Hematopoietic multipotent progenitor cell (in vitro differentiated cells): ENCODE measurements at places on chromosomes 11 and 22.
A peak's percentile ranks its signal among the peaks of the same experiment; 100 is the strongest.

GRCh38 chr22:22109693-22110466 lies 127.3 kb upstream of the TOP3B start:
- no peak for DNase-seq

DNA sequence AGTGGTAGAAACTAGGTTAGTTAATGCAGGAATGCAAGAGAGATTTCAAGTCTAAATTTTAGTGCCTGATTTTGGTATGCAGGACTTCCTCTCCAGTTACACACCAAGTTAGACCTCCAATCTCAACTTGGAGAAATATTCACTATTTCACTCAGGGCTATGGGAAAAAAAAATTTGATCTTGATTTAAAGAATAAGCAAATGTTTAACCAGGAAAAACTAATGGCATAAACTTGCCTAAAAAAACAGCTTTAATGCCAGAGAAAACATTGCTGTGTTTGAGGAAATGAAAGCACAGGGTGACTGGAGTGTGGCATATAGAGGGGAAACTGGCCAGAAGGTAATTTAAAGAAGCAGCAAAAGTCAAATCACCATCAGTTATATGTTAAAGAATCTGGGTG lies 575.4 kb upstream of the LRRC4C start:
- DNase-seq, result no peak

GRCh38 chr11:67416416-67417335 lies 1.2 kb downstream of the CARNS1 start:
- peak; percentile 58 for DNase-seq

GRCh38 chr11:113730887-113731726 lies 25.0 kb upstream of the TMPRSS5 start:
- no peak for DNase-seq

DNA sequence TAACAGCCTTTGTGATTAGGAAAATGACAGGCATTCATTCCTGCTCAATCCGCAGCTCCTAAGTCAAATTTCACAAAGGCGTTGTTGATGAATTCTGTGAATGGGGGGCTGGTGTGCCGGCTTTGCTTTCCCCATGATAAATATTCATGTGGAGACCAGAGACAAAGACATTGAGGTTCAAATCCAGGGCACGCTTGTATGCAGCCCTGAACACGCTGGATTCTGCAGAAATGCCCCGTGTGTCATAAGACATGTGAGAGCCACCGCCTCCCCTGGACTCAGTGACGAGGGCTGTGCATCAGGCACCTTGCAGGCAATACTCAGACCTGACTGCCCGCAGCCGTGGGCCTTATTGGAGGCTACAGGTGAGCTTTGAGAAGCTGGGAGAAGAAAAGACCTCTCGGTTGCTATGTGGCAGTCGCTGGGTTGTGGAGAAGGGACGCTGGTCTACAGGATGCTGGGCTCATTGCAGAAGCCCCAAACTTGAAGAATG lies 906.2 kb downstream of the BRD1 start:
- DNase-seq, result no peak

DNA sequence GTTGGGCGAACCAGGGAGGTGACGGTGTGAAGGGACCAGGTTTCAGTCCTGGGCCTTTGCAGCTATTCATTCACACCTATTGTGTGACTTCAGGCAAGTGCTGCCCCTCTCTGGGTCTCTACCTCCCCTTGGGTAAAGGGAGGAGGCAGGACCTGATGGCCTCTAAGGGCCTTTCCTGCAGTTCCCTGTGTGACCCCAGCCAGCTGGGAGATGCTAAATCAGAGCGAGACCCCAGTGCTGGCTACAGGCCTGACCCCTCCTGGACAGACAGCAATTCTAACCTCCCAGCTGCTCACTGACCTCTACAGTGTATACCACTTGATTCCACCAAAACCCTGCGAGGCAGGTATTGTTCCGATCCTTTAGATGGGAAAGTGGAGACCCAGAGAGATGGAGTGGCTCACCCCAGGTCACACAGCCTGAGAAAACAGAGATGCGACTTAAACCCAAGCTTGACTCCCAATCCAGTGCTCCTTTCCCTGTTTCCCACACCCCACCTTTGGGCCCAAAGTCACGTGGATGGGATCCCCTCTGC lies 6.2 kb downstream of the MAFF start:
- DNase-seq, result no peak

GRCh38 chr11:110098645-110099044 lies 5.5 kb downstream of the ZC3H12C start:
- peak; percentile 52 for DNase-seq

GRCh38 chr11:9060700-9061111 lies 30.7 kb downstream of the SCUBE2 start:
- no peak for DNase-seq

DNA sequence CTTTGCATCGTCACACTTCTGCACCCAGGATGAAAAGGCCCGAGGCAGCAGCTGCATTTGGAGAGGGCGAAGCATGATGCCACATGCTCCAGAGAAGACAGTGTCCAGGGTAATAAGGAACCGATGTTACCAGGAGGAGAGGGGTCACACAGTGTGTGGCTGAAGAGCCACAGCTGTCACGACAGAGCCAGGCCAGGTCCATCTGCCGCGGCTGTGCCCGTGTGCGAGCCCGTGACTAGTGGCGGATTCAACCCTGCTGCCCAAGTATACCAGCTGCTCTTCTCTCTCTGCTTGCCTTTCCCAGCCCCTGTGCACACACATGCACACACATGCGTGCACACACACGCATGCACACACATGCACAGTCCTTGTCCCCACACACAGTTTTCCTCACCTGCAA lies 1432.5 kb downstream of the BRD1 start:
- no peak for DNase-seq

GRCh38 chr11:78350091-78350645 lies 67.5 kb downstream of the GAB2 start:
- no peak for DNase-seq

DNA sequence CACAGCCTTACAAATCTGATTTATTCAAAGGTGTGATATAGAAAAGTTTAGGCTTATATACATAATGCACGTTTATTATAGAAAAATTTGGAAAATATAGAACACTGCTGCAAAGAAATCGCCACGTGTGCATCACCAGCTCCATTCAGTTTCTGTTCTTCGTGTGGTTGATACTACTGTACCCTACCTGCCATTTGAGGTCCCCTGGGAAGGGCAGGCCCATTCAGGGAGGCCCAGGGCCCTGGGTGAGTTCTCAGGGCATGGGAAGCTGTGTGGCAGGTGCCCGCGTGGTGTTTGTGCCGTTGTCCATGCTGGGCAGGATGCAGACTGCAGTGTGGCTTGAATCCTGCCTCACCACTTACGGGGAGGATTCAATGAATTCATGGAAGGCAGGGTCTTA lies 60.8 kb downstream of the TBC1D22A start:
- DNase-seq, result no peak

DNA sequence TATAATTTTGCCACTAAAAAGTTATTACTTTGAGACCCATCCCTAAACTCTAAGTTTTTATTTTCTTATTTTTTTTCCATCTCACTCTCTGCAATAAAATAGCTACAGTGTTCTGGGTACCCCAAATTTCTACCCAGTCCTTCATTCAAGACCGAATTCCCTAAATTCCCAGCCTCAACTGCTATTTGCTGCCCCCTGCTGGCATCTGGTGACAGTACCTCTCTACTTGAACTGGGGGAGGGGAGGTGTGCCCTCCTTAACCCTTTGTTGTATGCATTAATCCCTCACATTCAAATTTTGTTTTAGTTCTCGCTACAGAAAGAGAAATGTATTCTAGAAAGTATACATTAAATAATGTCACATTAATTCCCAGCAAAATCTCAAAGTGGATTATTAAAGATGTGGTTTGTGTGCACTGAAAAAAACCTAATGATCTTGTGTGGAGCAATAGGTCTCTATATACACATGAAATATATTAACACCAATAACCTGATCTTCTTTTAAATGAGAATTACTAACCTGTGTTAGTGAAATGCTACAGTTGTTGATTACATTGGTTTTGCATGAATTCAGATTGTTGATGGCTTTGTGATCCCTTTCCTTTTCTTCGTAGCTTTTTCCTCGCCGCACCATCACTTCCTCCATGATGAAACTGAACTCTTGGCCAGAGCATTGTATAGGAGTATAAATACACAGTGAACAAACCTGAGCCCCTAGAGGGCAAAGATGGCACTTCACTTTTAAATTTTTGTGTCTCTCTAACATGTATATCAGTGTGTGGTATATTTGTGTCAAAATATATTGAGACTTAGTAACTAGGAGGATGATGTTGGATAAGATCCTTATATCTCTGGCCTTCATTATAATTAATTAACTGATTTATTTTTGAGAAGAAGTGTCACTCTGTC lies 590.0 kb downstream of the METTL15 start:
- DNase-seq, result peak; percentile 51

GRCh38 chr22:49084206-49084605 lies 743.5 kb downstream of the BRD1 start:
- peak; percentile 9 for DNase-seq

DNA sequence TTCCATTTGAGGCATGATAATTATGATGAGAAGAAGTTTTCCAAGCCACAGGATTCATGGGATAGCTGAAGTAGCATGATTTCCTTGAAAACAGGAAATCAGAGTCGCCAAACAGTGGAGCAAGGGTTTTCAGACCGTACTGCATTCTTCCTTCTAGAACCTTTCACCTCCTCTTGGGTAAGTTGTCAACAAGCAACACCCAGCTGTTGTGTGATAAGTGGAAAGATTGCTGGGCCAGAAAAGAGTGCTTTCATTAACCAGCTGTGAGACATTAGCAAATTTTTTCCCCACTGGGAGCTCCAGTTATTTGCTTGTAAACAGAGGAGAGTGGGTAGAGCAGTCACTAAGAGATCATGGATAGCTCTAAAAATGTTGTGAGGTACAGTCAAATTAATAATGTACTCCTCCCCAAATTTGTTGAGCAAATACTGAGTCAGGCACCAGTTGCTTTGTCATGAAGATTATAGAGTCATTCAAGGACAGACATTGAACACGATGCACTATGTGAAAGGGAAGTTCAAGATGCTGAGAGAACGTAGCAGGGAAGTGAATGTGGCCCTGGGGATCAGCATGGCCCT lies 11.7 kb upstream of the MPEG1 start:
- no peak for DNase-seq

DNA sequence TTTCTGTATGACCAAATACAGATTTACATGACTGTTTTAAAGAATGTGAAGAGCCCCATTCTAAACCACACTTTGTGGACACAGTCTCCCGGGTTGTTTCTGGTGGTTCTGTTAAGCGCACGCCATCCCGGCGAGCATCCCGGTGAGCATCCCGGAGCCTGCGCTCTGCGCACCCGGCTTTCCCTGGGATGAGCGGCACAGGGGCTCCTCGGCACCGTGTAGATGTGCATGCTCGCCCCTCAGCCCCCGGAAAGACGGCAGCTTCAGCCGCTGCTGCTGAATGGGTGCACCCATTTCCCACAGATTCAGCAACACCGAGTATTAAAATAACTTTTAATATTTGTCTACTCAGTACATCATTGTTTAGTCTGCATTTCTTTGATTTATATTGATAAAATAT lies 36.0 kb downstream of the GLB1L2 start:
- no peak for DNase-seq

DNA sequence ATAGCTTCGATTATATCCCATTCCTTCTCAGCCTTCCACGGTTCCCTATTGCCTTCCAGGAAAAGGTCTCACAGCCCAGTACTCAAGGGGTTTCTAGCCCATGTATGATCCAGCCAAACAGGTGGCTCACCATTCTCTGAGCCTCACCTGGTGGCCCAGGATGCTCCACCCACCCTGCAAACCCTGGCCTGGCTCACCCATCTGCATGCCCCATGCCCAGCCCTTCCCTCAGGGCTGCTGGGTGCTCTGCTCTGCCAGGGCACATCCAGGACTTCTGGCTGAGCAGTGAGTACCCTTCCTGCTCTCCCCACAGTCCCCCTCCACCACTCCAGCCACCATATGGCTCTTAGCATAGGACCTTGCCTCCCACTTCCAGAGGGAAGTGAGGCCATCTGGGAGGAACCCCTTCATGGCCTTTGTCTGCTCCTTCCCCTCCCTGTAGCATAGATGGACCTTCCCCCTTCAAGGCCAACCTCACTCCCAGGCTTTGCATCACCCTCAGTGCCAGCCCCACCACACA lies 5.8 kb upstream of the RCOR2 start:
- DNase-seq, result no peak

DNA sequence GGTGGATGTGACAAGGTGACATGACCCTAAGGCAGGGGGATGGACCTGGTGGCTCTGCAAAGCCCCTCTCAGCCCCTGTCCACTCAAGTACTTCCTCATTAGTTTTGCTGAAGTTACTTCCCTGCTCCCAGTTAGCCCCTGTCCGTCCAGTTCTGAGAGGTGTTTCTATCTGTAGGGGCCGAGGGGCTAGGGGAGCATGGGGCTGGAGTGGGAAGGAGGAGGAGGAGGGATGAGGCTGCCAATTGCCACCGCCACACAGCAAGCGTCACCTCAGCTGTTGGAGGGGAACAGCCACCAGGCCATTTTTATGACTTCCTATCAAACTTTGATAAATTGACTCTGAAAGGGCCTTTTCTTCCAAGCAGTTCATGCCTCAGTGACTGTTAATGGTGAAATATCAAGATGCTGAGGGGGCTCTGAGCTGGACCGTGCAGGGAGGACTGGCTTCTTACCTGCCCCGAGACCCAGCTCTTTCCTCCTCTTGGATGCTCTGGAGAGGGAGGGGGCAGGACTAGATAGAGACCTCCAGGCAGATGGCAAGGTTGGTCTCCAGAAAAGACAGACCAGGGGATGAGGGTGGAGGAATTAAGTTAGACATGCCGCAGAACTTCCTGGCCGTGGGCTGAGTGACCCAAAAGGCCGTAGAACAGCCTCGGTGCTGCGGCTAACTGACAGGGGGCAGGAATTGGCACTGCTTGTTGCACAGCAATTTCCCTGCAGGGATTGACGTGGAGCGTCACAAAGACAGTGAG lies 137.0 kb downstream of the ST3GAL4 start:
- DNase-seq, result no peak

DNA sequence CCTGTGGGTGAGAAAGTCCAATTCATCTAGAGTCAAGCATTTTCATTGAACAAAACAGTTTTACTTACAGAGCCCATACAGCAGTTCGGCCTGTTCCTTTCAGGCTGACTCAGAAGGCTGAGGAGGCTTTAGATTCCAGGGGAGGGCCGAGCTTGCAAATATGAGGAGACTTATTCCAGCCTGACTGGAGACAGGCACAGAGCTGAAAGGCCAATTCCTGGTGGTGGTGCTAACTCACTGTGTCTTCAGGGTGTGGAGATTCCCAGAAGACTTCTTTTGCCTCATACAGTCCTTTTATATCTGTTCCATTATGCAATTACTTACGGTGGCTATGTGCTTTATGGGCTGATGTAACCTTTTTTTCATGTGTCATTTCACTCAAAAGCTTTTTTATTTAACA lies at the start of gene OR51E2:
TSS of gene OR51E2 (minus strand) at position 269 of the 400 bp plus-strand sequence. CDS start 15,142 bp downstream, outside the sequence.
- DNase-seq, result no peak
